NCI-H1930 (cell line): ENCODE measurements at places on chromosomes 7 and 10.

DNA sequence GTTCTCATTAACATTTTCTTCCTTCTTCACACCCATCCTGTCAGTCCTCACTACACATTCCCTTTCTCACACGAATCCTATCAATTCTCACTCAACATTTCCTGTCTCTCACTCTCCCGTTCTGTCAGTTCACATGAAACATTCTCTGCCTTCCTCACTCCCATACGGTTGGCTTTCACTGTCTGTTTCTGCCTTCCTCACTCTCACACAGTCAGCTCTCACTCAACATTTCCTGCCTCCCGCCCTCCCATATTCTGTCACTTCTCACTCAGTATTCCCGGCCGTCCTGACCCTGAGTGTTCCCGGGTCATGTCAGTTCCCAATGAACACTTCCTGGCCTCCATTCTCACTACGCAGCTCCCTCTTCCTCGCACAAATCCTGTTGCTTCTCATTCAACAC lies 61.5 kb downstream of the DYNC2I1 start:
- DNase-seq = no peak

- no peak for DNase-seq
Observed at GRCh38 chr7:76310102-76310957, 7.9 kb downstream of the HSPB1 start.

GRCh38 chr10:116627386-116627933 lies 6.7 kb downstream of the PNLIPRP2 start:
- peak; percentile 3 for DNase-seq

GRCh38 chr10:67812007-67812406 lies 26.0 kb downstream of the DNAJC12 start:
- DNase-seq = no peak

DNA sequence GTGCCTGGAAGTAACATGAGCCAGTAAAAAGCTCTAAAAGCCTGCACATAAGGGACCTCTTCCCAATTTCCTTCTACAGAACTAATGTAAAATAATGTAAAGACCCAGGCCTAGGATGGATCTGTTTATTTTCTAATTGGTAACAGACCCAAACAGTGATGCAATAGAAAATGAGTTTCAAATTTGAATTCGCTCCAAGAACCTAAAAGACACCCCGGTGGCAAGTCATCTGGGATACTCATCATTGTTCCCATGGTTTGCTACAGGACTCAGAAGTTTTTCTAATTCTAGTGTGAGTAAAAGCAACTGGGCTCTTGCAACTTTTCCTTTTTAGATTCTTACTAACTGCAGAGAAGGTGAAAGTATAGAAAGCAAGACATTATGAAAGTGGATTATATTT lies 271.3 kb upstream of the CACNA2D1 start:
- DNase-seq = no peak

- no peak for DNase-seq
Observed at GRCh38 chr10:44980309-44981171, 1.9 kb upstream of the DEPP1 start.

DNA sequence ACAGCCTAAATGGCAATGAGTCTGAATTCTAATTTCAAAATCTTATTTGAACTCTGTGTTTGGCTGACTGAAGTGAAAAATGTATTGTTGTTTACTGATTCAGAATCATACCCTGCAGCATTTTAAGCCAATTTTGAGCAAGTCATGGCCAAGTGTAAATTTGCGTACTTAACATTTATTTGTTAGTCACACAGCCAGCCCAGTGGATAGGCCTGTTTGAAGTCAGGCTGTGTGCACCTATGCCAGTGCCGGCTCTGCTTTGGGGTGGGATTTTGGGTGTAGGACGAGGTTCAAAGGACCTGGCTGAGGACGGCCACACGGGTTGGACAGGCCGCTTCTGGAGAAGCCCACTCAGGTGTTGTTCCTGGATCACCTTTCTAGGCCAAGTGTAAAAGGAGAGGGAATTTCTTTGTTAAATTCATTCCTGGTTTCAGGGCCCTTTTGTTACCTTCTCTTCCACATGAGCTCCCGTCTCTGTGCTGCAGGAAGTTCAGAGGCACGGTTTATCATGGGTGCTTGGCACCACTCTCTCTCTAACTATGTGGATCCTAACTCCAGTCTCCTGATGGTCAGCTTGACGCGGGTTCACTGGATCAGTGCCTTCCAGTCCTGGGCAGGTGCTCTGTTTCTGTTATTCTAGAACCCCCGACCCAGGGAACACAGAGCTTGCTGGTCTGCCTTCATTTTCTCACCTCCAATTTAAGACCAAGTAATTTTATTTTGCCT lies 84.7 kb downstream of the CCNY start:
- DNase-seq = no peak

- DNase-seq = no peak
Observed at GRCh38 chr10:44385696-44386441, 972 bp upstream of the CXCL12 start.

- DNase-seq = no peak
Observed at GRCh38 chr10:48545462-48546145, 59.3 kb downstream of the ARHGAP22 start.

GRCh38 chr10:103547391-103547946 lies 54.0 kb downstream of the NEURL1 start:
- DNase-seq = no peak

GRCh38 chr7:90817151-90817550 lies 221.0 kb downstream of the CDK14 start:
- no peak for DNase-seq

- no peak for DNase-seq
Observed at GRCh38 chr10:75076348-75076747, 35.1 kb upstream of the SAMD8 start.

DNA sequence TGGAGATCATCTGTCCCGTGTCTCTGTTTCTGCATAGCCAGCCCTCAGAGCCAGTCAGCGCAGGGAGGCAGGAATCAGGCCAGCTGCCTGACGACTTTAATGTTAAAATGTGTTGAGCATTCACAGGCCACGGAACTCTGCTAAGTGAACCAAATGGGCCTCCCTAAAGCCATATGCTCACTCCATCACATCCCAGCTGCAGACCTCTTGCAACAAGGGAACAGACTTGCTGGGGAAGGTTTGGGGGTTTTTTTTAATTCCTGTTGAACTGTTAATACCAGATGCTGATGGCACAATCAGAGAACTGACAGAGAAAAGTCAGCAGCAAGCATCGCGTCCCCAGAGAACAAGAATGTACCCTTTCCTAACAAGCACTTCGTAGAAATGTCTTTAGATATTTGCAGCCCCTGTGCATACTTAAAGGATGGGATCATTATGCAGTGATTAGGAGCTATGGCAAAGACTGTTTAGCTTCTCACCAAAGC lies 900.4 kb upstream of the AUTS2 start:
- DNase-seq = no peak

DNA sequence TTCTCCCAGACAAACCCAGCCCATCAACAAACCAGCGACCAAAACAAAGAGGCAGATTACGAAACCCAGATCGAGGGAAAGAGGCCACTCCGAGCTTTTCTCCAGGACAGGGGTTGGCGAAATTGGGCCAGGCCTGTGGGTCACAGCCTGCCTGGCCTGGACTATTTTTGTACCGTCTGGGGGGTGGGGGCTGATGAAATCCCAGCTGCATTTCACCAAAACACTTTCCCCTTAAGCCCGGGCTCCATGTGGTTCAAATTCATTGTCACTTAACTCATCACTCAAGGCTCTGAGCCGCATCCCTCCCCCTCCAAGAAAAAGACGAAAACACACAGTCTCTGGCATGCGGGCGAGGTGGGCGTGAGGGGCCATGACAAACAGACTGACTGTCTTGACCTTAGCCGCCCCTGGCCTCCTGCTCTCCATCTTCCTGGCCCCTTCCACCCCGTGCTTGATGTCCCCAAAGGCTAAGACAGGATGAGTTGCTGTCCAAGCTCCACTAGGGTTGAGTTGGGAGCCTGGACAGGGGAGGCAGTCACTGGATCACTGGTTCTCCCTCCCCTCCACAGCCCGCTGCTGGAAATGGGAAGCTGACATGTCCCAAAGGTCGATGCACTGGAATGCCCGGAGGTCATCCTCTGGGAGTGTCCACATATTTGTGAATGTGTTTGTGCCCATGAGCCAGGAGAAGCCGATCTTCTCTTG lies 19.2 kb downstream of the TMEM270 start:
- no peak for DNase-seq

GRCh38 chr10:79195091-79195923 lies 126.5 kb downstream of the ZMIZ1 start:
- DNase-seq = peak; percentile 43

- DNase-seq = no peak
Observed at GRCh38 chr10:91344117-91344856, 65.9 kb upstream of the HECTD2 start.

GRCh38 chr7:81469869-81470723 lies 299.8 kb downstream of the HGF start:
- DNase-seq = peak; percentile 46

- no peak for DNase-seq
Observed at GRCh38 chr10:132346806-132347205, 14.8 kb downstream of the LRRC27 start.

- no peak for DNase-seq
Observed at GRCh38 chr7:159093351-159093971, 51.2 kb downstream of the VIPR2 start.

- DNase-seq = no peak
Observed at GRCh38 chr10:51371743-51372142, 297.5 kb downstream of the PRKG1 start.

- DNase-seq = no peak
Observed at GRCh38 chr10:130105724-130106123, 4.9 kb downstream of the C10orf143 start.

DNA sequence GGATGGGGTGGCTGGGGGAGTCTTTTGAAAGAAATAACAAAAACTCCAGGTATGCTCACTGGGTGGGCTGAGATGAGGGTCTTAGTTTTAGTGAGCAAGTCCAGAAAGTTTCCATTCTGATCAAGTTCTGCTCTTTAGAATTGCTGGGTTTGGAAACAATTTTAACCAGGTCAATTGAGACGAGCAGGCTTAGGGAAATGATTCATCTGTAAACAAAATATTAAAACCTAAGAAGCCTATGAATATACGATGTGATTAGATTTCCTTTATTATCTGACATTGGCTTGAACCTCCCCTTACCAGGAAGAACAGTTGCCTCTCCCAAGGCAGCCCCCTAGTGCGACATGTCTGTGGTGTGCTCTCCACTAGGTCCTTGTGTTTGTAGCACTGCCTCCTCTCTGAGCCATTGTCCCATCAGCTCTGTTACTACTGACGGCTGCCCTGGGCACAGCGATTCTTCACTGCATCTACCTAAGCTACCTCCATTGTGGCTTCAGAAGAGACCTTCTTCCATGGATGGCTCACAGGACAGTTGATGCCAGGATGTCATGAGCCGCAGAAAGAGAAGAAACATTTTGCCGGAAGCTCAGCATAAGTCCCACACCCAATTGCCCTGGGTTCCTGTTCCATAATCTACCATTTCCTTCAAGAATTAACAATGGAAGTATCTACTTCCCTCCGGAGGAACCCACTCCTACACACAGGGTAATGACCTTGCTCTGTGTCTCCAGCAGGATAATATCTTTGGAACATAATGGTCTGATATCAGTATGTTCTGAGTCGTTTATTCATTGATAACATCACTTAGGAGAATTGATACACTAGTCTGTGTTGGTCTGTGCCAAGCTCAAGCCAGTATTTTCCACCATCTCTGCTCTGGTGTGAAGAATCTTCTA lies 95.1 kb upstream of the ITGB1 start:
- DNase-seq = no peak

- DNase-seq = no peak
Observed at GRCh38 chr10:115909962-115910731, 362.9 kb downstream of the GFRA1 start.
